Myocyte (in vitro differentiated cells): ENCODE measurements at places on chromosomes 16 and 17. TPM values are rescaled to one million over a fixed set of nuclear protein-coding genes. Genes with fewer than 3 reads are reported as not detected.

DNA sequence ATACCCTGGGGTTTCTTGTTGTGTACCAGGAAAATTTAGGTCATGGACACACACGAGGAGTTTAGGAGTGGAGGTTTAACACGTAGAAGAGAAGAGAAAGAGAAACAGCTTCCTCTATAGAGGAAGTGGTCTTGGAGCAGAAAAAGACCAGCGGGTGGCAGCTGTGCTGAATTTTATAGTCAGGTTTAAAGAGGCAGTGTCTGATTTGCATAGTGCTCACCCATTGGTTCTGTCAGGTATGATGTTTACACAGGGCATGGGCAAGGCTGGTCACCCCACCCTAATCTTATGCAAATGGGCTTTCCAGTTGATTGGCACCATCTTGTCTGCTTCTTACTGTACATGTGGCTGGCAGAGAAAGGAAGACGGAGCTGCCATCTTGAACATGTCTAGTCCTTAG, 309.0 kb downstream of the CDH13 start:
- DNase-seq: no peak

The KCNH6 gene
- not detected in 2 replicates for total RNA-seq

The FLII gene
- 497 and 558 TPM in 2 replicates for total RNA-seq

DNA sequence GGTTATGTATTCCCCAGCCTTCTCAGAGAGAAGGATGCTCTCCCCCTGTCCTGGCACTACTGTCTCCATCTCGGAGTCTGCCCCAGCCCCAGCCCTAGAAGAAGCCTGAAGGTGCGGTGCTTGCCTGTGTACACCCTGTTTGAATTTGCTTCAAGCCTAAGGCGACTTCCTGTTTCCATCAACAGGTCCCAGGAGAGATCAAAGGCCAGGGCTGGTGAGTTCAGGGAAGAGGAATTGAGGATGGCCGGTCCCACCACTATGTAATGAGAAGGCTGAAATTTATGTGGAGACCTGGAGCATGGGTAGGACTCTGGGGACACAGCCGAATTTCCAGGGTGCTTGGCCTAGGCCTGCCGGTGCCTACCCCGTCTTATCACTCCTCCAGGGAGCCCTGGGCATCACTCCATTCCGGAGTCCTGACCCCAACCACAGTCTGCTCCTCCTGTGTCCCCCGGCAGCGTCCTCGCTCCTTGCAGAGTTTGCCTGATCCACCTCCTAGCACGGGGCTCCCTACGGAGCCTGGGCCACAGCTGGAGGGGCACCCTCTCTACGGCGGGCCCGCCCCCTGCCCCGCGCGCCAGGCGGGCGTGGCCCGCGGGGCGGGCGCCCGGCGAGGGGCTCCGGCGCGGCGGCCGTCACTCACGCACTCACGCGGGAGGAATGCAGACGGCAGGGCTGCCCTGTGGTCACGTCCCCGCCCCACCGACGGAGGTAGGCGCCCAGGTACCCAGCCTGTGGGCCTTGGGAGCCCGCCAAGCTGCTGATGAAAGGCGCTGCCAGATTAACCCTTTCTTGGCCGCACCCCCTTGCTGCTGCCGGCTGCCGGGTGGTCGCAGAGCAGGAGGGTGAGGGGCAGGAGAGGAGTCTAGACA, 53.8 kb upstream of the TAC4 start:
- DNase-seq: no peak

The MMP15 gene
- total RNA-seq: 53.2 and 89.2 TPM in 2 replicates

GRCh38 chr17:76459674-76460073, 6.7 kb upstream of the UBE2O start:
- no peak for DNase-seq

The YBX2 gene
- total RNA-seq: 4.1 and 9.6 TPM in 2 replicates

DNA sequence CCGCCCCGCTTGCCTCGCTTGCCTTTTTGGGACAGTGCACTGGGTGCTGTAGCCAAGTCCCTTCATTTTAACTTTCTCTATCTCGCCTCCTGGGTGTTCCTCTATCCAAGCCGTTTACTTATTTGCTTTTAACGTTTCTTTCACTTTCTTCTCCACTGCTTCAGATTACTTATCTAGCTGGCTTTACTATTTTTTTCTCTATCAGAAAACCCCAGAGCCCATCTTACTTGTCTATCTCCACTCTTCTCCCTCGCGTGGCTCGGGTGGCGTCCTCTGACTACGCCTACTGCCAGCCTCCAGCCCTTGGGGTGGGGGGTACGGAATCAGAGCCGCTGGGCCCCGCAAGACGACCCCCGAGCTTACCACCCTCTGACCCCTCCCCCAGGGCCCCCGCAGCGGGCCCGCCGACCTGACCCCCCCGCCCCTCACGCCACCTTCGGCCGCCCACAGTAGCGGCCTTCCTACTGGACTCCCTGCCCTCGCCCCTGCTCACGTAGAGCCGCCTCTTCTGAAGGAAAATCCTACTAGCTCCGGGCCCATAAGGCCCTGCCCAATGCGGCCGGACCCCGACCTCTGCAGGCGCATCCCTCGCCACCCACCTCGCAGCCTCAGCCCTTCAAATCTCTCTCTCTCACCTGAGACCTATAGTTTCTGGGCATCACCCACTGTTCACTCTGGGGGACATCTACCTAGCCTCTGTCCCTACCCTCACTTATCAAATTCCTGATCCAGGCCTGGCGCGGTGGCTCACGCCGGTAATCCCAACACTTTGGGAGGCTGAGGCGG, 1.0 kb upstream of the SLC12A4 start:
- no peak for DNase-seq

The TAC4 gene
- total RNA-seq: not detected in 2 replicates

GRCh38 chr17:56599088-56599487, 5.6 kb downstream of the NOG start:
- DNase-seq: no peak

GRCh38 chr16:75267631-75268264, 16.3 kb upstream of the BCAR1 start:
- peak; percentile 98 for DNase-seq

DNA sequence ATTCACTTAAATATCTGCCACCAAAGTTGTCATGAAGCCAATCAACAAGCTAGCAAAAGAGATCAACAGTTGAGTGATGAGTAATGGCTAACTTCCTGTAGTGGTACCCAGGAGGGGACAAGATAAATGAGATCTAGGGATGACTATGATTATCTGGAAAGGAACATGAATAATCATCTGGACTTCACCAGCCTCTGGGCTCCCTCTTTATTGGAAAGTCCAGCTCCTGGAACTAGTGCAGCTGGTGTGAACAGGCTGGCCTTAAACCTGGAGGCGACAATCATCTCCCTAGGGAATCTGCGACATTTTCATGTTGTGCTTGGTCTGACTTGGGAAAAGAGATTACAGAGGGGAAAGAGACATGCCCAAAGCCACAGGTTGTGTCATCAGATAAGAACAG, 518.6 kb downstream of the GRIN2A start:
- DNase-seq: no peak

- DNase-seq: no peak
These were observed 386.0 kb downstream of the SLC39A11 start for GRCh38 chr17:72706396-72706981.

- DNase-seq: no peak
These were observed 1.2 kb upstream of the HBA1 start for GRCh38 chr16:175011-175949.

GRCh38 chr17:30831257-30831656, 509 bp upstream of the ATAD5 start:
- no peak for DNase-seq

GRCh38 chr16:7515543-7515942, 182.9 kb downstream of the RBFOX1 start:
- DNase-seq: no peak

GRCh38 chr17:61928101-61928436, 287 bp upstream of the INTS2 start:
- no peak for DNase-seq

The IGSF6 gene
- total RNA-seq: not detected in 2 replicates

DNA sequence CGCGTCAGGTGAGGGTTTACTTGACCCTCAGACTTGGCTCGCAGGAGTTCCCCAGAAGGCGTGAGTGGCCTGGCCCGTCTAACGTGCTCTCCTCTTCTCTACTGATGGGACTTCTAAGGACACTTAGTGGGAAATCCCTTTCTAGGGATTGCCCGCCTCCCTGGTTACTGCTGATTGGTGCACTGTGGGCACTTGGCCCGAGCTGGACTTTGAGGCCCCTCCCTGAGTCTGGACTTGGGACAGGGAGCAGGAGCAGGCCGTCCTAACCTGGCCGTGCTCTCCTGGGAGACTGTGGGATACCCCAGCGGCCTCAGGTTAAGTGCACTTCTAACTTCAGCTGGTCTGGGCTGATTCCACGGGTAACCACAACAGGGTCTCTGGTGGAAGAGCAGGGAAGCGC, 14.7 kb downstream of the IFT140 start:
- DNase-seq: no peak

The KRTAP2-3 gene
- 0.19 TPM in 1 of 2 replicates, not detected in the other for total RNA-seq
